Skeletal muscle tissue (tissue), 5 donors: ENCODE measurements at places on chromosomes 11 and 22. TPM values are rescaled to one million over a fixed set of nuclear protein-coding genes. Genes with fewer than 3 reads are reported as not detected.

Gene PGA5
- not detected for total RNA-seq

Gene PSMC3
- total RNA-seq = 146 TPM

Gene SLN
- 2,012 TPM for total RNA-seq

Gene MGAT3
- total RNA-seq = 2.1 TPM
